Activated CD8-positive, alpha-beta memory T cell treated with anti-CD3 and anti-CD28 coated beads, Interleukin-2, amount 50 U/mL, for 48 hours (primary cell): ENCODE measurements at places on chromosomes 4 and X.

- DNase-seq = no peak
Observed at GRCh38 chr4:112270640-112271421, 14.9 kb downstream of the TIFA start.

DNA sequence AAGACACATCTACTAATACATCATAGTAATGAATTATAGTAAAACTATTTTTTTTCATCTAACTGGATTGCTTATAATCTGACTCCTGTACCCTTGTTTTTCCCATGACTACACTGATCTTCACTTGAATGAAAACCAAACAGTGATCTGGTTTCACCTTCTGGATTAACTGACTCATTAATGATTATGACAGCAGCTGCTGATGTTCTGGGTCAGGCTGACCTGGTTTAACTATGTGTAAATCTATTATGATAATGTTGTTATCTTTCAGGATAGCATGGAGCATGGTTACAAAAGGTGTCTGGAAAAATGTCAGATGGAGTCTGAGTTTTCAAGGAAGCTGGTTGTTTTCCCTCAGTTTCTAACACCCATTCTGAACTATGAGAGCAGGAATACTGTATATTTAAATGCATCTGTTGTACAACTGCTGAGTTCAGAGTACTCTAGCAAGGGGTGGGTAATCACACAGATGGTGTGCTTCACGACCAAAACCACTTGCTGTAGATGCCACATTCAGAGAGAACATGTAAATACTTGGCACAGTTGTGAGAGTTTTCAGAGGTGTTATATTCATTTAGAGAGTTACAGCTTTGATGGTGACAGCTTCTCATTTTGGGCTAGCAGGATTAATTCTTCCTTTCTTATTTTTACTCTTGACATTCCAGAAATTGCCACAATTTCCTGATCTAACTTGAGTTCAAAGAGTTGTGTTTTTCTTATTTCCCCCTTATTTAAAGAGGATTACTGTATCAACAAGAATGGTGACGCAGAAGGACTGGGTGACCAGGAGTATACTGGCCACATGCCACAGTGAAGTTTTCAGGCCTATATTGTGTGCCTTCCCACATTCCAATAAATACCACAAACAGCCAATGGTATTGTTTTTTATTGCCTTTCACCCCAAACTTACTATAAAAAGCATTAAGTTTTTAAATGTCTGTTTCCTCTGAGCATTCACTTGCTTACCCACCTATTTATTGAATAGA lies 249.7 kb upstream of the TET2 start:
- DNase-seq = no peak

- DNase-seq = no peak
Observed at GRCh38 chr4:33930497-33930896, 2313.8 kb downstream of the ARAP2 start.

GRCh38 chr4:81351654-81352445 lies 119.9 kb downstream of the RASGEF1B start:
- DNase-seq = peak; percentile 80

- DNase-seq = no peak
Observed at GRCh38 chr4:6878451-6879059, 31.1 kb upstream of the TBC1D14 start.

DNA sequence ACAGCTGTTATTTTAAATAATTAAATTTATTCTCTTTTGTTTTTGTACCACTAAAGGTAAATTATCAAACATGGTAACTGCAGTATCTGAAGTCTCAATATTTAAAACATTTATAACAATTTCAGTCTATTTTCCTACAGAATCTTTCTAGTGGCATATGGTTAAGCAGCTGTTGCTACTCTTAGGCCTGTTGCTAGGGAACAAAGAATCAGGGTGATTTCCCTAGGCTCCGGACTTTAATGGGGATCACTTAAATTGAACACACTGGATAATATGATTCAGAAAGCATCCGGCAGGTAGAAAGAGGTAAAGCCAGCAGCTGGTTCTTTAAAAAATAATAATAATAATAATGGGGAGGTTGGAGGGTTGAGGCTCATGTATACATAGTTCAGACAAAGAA lies 17.6 kb downstream of the FBXO8 start:
- no peak for DNase-seq

DNA sequence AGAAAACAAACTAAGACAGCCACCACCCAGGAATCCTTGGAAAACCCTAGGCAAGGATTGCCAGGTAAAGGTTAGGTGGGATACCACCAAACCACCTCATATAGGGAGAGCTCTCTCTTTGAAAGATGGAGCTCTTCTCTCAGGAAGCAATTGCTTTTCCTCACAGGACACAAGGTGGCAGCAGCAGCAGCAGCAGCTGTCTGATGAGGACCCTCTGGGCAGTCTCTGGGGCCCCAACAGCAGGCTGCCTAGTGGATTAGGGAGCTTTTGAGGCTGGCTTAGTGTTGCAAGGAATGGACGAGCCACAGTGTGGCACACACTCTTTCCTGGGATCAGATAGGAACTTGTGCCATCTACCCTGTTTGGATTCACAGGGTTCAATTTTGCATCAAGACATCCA lies 41.4 kb upstream of the CHRDL1 start:
- DNase-seq = no peak
